H4 (cell line): ENCODE measurements at places on chromosomes 6 and 20. TPM values are rescaled to one million over a fixed set of nuclear protein-coding genes. Genes with fewer than 3 reads are reported as not detected.
A peak's percentile ranks its signal among the peaks of the same experiment; 100 is the strongest.

The CLDN20 gene
- total RNA-seq, result not detected in 2 replicates

The FNDC1 gene
- total RNA-seq, result 0.04 and 0.31 TPM in 2 replicates

The PRSS16 gene
- 3.4 and 5.2 TPM in 2 replicates for total RNA-seq

The ABHD16B gene
- not detected in 2 replicates for total RNA-seq

The RAB23 gene
- total RNA-seq, result 19.9 and 30.9 TPM in 2 replicates

The RIMS1 gene
- total RNA-seq, result 4.4 and 6.7 TPM in 2 replicates

The RFX6 gene
- total RNA-seq, result not detected in 2 replicates

The RIPOR3 gene
- 0.14 and 0.58 TPM in 2 replicates for total RNA-seq

The TMEM74B gene
- 0.52 TPM in 1 of 2 replicates, not detected in the other for total RNA-seq

- DNase-seq, result no peak
These were observed 36.5 kb downstream of the MAFB start for GRCh38 chr20:40652441-40652987.

- DNase-seq, result peak; percentile 29
These were observed 1286.9 kb downstream of the EPHA7 start for GRCh38 chr6:92132457-92132856.

DNA sequence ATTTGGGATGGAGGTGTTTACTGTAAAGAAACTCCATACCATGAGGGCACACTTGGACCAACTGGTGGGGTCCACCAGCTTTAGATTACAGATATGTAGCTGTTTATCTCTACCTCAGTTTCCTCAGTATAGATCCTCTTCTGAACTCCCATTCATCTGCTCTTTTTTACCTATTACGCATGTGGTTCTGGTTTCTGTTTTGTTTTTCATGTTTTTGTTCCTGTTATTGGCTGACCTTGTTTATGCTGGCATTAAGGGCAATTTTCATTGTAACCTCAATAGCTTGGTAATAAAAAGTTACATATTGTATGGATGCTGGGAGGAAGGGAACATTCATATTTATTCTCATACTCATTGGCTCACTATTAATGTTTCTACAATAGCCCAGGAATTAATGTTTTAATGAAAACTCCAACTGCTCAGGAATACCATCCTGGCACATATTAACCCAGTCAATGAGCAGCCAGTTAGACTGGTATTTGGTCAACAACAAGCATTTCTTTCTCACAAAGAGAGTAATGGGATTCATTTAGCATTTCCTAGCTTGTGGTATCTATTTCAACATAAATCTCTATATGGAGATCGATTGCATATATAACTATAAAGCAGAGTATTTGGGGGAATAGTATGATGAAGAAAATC, 83.8 kb upstream of the FAM184A start:
- no peak for DNase-seq

DNA sequence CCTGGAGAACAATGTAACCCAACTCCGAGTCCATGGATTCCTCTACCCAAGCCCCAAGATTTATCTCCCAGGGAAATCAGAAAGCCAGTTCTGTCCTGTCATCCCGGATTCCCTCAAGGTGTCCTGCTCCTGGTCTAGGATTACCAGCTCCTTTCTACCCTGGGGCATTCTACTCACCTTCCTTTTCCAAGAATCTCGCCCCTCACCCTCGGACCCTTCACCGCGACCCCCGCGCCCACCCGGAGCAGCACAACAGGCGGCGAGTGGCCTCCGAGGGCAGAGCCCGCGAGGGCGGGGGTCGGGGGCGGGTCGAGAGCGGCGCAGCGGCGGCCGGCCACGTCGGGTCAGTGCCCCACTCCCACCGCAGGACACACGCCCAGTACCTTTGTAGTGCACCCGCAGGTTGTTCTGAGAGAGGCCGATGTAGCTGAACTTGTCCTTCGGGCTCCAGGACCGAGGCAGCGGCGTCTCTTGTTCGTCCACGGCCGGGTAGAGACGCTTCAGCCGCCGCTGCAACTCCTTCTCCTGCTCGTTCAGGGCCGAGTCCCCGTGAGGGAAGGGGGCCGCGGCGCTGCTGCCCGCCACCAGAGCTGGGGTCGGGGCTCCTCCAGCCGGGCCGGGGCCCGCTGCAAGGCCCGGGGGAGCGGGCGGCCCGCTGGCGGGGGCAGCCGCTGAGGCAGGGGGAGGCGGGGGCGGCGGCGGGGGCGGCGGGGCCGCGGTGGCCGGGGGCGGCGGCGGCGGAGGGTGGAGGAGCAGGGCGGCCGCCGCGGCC, 897 bp downstream of the RANBP9 start:
- no peak for DNase-seq

DNA sequence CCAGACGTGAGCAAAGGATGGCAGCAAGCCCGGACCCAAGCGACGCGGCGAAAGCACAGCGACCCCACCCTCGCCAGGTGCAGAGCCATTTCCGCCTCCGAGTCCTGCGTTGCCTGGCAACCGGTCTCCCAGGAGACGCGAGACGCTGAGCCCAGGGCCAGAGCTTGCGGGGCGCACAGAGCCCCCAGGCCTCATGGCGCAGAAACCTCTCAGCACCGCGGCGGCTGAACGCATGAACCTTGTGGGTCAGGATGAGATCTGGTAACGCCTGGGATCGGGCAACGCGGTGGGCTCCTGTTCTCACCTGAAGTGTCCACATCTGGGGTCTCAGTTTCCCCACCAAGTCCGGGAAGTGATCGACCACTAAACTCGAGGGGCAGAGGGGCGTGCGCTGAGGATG, 77.7 kb downstream of the ANKRD60 start:
- DNase-seq, result no peak

- no peak for DNase-seq
These were observed 149.9 kb upstream of the KCNG1 start for GRCh38 chr20:51172558-51173428.

DNA sequence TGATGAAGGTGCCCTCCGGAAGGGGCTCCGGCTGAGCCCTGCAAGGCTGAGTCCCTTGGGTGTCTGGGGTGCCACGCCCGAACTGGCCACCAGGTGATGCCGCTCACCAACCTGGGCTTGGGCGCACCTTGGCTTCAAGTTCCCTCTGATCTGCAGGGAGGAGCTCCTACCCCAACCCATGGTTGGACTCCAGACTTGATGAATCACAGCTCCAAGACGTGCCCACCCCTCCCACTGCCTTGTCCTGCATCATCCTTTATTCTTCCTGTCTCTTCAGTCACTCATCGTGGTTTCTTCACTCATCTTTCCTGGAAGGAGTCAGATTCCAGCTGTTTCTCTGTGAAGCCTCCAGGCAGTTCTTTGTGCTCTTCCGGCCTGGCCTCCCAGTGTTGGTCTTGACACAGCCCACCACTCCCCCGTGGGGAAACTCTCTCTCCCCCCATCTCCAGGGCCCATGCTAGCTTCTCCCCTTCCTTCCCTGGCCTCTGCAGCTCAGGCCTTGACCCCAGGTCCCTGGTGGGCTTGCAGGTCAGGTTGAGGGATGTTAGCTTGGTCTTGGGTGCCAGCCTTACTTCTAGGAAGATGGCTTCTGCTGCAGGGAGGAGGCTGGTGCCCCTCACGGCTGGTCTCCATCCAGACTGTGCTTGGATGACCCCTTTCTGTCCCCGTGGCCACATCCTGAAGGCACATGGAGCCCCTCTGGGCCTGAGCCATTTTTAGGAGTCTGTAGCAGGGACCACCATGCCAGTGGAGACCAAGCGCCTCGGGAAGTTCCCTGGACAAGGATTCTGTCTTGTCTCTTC, 2.6 kb upstream of the ZBP1 start:
- peak; percentile 72 for DNase-seq

DNA sequence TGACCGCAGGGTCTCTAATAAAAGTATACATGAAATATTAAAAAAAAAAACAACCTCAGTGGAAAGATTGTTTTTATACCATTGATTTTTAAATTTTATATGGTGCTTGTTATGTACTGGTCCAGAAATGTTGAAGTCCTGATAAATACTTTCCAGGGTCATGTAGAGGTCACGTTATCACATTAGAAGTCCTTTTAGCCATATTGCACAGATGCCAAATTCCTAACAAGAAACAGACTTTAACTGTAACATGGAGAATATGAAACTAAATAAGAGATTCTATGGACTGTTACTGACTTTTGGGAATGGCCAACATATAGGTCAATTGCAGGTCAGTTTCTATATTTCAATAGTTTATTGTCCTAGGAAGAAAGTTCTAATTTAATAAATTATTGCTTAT, 89.0 kb downstream of the ADGRB3 start:
- DNase-seq, result no peak

DNA sequence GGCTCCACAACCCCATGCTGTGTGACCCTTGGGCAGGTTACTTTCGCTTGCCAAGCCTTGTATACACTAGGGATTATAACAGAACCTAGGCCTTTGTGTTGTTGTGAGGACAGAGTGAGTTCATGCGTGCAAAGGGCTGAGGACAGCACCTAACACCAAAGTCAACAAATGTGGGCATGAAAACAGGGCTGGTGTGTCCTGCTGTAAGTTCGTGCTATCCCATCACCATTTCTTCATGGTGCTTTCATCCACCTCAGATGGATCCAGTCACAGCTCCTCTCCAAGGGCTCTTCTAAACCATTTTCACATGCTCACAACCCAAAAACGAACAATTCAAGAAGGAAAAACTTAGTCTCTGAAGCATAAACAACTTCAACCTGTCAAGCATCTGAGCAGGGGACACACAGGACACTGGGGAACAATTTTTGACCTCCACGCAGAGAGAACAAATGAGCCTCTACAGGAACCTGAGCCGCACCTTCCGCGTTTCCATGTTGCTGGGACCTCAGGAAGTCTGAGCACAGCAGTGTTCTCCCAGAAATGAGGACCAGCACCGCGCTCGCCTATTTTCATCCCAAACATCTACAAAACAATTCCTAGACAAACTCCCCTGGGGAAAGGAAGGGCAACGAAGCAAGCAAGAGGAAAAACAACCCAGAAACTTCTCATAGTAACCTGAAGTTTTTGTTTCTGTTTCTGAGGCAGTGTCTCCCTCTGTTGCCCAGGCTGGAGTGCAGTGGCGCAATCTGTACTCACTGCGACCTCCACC, 3.1 kb downstream of the LRP11 start:
- peak; percentile 36 for DNase-seq

GRCh38 chr20:40718982-40719729, 30.1 kb upstream of the MAFB start:
- no peak for DNase-seq

GRCh38 chr6:151566557-151566956, 72.7 kb downstream of the CCDC170 start:
- DNase-seq, result no peak

- peak; percentile 37 for DNase-seq
These were observed 67.4 kb upstream of the XRN2 start for GRCh38 chr20:21235484-21236445.

DNA sequence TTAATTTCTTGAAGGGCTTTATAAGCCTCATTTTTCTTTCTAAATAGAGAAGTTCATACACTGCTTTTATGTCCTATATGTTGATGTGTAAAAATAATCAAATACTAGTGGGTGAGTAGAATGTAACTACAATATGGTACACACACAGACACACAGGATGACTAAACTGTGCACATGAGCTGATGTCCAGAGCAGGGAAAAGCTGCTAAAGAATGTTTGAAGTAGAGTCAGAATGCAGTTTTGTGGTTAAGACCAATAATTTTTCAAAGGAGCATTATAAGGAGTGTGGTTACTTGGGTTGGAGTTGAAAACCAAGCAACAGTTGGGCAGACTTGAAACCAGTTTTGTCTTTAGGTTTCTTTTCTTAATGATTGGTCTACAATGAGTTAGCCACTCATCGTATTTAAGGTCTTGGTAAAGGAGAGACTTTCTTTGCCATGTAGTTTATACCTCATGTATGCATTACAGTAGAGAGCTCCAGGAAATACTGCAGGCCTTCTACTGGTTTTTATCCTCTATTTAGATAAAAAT, 196.6 kb downstream of the ESR1 start:
- peak; percentile 2 for DNase-seq
